Vagina (tissue), 2 donors: ENCODE measurements at places on chromosomes 4 and X.

DNA sequence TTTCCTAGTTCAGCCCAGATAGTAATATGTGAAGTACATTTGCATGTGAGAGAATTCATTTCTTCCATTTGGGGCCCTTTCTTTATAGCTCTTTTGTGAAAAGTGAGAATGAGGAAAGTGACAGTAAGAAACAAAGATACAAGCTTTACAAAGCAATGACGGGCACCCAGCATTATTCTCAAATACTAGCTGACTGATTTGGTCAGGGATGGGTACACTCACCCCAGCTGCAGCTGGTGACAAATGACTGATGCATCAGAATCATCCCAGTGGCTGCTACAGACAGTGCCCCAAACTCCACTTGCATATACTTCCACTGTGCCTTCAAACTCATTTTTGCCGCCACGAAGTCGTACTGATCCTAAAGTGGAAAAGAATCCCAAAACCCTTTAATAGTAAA lies 14.8 kb downstream of the PRSS12 start:
- DNase-seq: no peak

DNA sequence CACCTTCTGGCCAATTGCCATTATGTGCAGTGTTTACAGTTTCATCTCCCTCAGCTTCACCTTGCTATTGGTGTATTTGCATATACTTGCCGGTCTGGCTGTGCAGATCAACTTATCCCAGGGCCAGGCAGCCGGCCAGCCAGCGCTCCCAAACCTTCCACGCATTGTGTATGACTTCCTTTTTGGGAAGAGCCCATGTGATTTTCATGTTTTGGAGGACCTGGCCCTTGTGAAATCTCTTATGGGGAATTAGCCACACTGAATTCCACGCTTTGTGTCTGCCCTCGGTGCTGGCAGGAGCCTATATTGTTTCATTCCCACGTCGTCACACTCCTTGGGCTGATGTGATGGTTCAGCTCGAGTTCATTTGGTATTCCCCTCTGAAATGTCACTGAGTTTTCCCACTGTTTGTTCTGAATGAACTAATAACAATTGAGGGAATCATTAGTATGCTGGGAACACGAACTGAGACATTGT lies 6.0 kb upstream of the PDLIM3 start:
- no peak for DNase-seq

DNA sequence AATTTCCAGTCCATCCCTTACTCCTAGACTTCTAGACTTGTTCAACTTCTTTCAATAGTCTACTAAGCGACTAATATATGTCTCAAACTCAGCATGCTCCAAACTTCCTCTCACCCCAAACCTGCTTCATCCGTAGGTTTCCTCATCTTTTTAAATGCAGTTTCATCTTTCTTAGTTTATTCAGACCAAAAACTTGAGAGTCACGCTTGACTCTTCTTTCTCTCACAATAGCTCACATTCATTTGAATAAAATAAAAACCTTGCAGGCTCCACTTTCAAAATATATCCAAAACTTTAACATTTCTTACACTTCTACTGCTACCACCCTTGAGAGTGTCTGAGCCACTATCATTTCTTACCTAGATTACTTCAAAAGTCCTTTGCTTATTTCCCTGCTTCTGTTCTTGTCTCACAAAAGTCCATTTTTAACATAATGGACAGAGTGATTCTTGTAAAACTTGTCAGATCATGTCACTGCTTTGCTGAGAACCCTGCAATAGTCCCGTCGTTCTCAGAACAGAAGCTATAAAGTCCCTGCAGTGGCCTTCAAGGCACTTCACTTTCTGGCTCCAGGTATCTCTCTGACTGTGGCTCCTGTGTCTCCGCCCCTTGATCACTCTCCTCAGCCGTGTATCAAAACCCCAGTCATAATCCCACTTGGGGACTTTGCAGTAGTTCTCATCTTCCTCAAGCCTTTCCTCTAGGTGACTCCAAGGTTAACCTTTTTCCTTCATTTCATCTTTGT lies 167.6 kb downstream of the ARHGAP24 start:
- DNase-seq: no peak

GRCh38 chr4:184375027-184375426 lies 99.3 kb downstream of the IRF2 start:
- no peak for DNase-seq

DNA sequence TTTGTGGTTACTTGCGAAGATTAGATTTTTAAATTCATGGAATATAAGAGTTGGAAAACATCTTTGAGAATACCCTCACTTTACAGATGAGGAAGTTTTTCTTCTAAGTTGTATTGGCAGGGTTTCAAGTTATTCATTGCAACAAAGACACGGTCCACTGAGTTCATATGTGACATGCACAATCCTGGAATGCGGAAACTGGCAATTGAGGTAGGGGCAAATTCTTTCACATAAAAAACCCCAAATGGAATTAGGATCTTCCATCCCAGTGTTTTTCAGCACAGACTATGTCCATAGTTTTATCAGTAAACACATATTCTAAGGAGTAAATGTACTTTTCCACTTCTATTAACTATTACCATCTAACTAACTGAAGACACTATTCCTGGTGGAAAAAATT lies 81.8 kb upstream of the NAP1L5 start:
- DNase-seq: no peak

GRCh38 chr4:127843704-127844600 lies 36.7 kb upstream of the PLK4 start:
- no peak for DNase-seq

DNA sequence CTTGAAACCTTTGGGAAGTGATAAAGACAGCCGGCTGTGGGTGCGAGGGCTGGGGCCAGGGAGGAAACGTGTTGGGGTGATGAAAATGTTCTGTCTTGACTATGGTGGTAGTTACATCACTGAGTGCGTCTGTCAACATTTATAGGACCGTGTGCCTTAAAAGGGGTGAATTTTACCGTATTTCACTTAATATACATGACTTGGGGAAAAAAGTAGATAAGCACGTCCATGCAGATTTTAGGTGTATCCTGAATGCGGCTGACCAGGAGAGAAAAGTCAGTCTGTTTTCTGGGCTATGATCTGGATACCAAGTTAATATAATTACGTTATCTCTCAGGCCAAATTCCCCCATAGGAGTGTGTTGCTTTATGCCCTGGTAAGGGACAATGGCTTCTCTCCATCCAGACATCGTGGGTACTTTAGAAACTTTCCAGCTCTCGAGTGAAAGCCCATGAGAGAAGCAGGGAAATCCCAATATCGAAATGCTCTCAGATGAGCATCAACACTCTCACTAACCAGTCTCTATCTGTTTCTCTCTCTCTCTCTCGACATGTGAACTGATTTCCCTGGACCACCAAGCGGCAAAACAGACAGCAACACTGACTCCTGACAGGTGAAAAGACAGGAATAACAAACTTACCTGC lies 71.5 kb downstream of the IRF2 start:
- no peak for DNase-seq

GRCh38 chr4:17094159-17094875 lies 195.9 kb upstream of the LDB2 start:
- DNase-seq: no peak

DNA sequence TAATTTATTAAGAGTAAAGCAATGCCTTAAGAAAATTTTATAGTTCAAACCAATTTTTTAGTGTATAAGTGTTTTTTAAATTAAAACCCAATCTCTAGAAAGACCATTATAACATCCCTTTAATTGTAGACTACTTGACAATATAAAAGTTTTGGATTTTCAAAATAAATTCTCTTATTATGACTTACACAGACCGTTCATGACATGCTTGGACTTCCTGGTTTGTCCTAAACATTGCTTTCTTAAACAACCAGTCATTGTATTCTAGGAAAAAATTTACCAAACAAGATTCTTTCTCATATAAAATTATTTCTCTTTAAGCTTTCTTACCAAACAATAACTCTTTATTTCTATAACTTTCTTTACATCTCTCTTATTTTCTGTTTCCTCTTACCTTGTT lies 49.0 kb upstream of the CXorf51A start:
- no peak for DNase-seq

DNA sequence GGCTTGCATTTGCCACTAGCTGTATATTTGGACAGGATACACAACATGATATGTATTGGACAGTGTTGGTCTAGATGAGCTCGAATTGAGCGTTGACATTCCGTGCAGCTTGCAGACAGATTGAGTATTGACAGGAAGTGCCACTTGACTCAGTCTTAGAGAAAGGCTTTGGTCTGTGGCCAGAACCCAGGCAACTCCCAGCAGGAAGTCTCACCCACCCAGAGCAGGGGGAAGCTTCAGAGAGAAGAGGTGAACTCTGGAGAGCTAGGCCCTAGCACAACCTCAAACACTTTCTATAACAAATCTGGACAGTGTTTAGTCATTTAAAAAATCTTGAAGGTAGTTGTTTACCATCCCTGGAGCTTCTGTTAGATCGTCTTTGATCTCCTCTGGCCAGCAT lies 280.5 kb downstream of the FBXW7 start:
- no peak for DNase-seq

- no peak for DNase-seq
Measured at GRCh38 chrX:50157545-50158135, 43.2 kb downstream of the AKAP4 start.

DNA sequence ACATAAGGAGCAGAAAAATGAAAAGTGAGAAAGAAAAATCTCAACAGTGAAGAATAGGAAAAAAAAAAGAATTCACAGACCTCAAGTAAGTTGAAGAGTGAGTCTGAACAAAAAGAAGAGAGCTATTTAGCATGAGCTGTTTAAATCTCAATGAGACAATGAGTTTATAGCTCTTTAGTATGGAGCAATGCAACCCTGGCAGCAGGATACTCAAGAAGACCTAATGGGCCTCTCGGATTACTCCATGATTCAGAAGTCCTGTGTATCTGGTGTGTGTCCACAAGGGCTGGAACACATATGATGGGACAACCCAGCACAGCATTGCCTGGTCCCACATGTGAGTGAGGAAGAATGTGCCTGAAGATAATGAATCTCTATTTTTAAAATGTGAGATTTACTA lies 563.1 kb upstream of the INTU start:
- DNase-seq: no peak

DNA sequence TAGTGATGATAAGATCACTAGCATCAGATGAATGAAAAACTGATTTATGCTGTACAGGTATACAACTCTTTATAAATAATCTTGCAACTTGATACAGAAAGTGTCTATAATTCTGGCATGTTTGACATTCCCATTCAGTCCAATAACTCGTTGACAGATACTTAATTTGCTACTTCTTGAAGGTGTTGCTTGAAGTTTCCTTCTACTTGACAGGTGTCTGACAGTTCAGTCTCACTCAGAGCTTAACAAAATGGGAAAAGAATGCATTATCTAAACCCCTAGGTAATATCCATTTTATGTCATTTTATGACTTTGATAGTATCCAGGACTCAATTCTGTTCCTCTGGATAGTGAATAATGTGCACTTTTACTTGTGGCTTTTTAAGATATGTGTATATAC lies 508.9 kb downstream of the GRID2 start:
- no peak for DNase-seq

DNA sequence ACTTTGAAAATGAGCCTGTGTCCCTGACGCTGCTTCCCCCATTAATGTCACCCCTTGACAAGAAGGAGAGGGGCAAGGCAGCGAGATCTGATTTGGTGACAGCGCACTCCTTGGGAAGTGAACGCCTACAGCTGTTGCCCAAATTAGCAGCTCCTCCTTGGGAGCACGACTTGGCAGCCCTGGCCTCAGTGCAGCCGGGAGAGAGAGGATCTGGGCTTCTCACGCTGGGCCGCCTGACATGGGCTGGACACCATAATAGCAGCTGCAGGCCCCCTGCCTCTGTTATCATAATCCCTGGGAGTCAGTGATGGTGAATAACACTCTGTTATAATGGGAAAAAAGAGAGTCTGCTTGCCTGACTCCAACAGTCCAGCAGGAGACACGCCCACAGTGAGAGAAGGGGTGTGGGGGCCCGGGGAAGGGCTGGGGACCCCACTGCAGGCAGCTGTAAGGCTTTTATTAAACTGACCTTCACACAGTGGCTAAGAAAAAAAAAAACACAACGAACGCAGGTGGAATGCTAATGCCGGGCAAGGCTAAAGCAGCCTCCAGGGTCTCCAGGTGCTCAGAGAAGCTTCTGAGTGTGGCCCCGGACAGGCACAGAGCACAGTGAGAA lies 73.3 kb downstream of the PSAPL1 start:
- no peak for DNase-seq

DNA sequence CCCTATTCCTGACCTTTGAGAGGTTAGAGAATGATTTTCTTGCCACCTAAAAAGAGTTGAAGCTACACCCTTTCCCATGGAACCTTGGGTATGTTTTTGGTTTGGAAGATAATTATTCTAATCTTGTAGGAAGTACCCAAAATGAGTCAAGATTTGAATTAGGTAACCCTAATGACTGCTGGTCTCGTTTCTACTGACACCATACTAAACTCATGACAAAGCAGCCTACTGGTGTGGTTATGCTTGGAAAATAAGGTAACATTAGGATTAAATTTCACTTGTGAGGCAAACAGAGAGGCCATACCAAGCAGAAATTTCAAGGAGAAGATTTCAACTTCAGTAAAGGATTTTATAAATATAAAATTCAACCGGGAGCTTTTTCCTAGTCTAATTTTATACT lies 107.9 kb downstream of the FBXW7 start:
- DNase-seq: no peak

DNA sequence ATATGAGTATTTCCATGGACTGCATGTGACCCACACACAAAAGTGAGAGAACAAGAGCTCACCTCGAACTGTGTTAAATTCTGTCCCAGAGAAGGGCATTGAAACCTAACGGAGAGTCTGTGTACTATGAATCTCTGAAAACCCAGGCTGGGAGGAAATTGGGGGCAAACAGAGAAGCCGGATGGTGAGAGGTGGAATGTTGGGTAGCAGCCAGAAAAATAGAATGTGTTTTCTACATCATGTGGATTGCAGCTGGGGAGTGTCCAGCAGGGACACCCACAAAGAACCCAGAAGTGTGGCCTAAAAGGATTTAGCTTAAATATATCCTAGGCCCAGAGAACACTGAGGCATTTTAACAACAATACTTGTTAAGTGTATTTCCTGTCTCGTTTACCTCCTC lies 38.6 kb downstream of the MND1 start:
- no peak for DNase-seq

DNA sequence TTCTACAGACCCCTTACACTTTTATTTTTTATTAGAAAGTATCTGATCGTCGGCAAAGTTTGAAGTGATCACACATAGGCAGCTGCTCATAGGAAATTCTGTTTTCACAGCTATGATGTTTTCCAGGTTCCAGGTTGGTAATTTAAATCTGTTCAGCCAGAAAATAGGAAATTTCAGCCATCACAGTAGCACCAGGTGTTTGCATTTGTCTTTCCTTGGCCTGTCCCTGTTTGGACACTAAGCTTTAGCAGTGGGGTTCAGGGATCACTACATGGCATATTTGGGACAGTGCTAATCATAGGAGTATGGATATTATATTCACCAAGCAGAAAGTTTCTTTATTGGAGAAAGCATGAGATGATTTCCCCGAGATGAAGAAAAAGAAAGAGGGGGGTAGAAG lies 92.9 kb downstream of the ANK2 start:
- DNase-seq: no peak

DNA sequence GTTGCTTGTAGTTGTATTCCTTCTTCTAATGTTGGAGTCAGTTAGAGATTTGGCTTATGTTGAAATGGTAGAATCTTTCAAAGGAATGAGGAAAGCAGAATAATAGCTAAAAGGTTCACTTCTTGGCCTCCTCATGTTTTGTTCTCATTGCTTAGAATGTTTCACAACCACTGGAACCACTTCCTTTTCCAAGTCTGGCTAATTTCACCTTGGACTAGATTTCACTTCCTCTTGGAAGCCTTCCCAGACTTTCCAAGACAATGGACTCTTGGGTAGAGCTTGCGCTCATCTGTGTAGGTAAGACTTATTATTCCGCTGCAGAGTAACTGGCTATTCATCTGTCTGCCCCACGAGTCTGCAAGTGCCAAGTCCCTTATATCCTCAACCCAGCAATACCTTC lies 8.3 kb downstream of the SPATA18 start:
- DNase-seq: no peak
